ENCODE measurements at places on chromosomes 2 and 18. TPM values are rescaled to one million over a fixed set of nuclear protein-coding genes. Genes with fewer than 3 reads are reported as not detected.

DNA sequence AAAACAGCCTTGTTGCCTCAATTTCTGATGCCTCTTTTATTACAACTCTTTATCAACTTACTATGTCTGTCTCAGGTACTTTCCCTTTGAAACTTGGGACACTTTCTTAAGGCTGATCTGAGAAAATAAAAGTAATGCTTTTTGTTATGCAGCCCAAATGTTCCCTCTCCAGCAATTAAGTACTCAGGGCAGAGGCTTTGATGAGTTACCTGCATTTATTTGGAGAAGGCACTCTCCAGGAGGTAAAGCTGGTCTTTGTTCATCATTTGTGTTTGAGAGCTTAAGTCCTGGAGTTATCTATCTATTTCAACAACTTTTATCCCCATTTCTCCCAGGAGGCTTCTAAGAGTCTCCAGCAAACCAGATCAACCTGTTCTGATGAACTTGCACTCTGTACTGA is 259.2 kb downstream of the ASXL3 start:
- no peak for ATAC-seq

TFPI gene
- total RNA-seq: 74.3 TPM

- ATAC-seq: no peak
These were observed 37.8 kb downstream of the SH3RF3 start for GRCh38 chr2:109166811-109167210.

DNA sequence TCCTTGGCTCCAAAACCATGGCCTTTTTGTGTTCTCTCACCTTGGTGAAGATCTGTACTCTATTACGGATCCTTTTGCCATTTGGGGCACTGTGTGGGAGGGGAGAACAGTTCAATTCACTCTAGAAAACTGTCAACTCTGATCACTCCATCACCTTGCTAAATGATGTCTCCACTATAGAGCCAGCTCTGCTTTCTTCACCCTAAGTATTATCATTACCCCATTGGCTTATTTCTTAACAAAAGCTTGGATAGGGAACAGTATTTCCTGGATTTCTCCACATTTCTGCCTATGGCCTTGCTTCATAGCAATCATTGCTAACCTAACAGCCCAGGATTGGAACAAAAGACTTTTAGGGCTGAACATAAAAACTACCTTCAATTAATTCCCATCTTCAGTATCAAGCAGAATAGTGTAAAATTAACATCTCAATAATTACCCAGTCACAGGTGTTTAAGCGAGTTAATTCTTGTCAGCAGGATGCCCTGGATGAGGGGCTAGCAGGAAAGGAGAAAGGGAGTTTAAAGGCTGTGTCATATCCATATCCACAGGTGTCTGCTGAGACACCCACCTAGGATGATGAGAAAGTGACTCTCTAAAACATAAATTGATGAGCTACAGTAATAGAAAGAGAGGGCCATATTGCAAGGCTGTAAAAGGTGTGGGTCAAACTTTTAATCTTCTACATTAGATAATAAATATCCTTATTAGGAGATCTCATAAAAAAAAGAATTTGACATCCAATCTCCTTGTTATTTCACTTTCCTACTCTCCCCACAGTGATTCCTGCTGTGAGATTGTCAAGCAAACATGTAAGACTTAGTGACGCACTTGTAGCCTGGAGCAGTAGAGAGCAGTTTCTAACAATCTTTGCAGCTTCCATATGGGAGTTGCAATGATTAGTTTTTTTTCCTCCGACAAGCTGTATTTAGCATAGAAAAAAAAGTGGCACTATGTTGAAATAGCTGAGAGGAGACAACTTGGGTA is 589.5 kb upstream of the NXPH2 start:
- no peak for ATAC-seq

DNA sequence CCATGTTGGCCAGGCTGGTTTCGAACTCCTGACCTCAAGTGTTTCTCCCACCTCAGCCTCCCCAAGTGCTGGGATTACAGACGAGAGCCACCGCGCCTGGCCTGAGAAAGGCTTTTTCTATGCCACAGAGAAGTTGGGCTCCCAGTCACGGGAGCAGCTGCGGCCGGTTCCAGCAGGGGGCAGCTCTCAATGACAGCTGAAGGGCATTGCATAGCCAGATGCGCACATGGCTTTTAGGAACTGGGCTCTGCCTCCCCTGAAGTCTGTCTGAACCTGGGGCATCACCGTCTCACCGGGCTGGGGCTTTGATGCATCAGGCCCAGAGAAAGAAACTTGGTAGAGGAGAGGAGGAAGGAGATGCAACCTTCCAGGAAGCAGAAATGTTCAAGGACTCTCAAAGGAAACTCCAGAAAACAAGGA is 84.2 kb upstream of the LAPTM4A start:
- no peak for ATAC-seq

DNA sequence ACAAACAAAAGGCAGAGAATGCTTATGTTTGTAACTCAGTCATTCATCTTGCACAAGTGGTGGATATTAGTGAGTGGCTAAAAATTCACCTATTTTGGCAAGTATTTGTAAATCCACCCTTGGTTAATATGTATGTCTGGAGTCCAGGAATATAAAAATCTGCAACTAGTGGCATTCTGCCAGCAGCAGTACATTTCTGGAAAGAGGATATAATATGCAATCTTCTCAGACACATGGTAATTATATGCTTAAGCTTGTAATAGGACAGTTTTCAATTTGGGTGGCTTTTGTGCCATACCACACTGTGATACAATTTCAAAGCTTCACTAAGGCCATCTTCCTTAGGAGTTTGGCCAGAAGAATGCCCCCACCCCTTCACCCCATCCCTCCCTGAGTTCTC is 693.3 kb downstream of the MBD2 start:
- ATAC-seq: no peak

- no peak for ATAC-seq
These were observed 34.7 kb downstream of the RALB start for GRCh38 chr2:120287183-120288015.

GPAT2 gene
- total RNA-seq: 4.4 TPM

GRCh38 chr18:47750889-47751423 is 179.5 kb downstream of the SMAD2 start:
- no peak for ATAC-seq

R3HDM1 gene
- 23.2 TPM for total RNA-seq

GALR1 gene
- total RNA-seq: 0.62 TPM

LYPD6 gene
- 3.9 TPM for total RNA-seq

DNA sequence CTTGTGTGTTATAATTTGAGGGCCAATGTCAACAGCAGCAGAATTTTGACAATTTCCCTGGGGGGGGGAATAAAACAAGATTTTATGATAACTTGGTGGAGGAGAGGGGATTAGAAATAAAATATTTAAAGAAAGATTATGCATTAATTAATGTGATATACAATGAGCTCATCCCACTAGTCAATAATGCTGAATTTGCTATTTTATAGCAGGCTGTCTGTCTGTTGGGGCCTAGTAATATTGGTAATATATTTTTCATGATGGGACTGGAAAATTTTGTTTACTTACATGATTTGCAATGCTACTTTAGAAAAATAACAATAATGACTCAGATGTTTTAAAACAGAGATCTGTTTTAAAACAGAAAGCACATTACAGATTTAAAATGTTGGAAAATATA is 118.0 kb downstream of the RNF152 start:
- no peak for ATAC-seq

- ATAC-seq: no peak
These were observed 1.8 kb downstream of the ASIC4 start for GRCh38 chr2:219515874-219516629.

CIB4 gene
- not detected for total RNA-seq

DNA sequence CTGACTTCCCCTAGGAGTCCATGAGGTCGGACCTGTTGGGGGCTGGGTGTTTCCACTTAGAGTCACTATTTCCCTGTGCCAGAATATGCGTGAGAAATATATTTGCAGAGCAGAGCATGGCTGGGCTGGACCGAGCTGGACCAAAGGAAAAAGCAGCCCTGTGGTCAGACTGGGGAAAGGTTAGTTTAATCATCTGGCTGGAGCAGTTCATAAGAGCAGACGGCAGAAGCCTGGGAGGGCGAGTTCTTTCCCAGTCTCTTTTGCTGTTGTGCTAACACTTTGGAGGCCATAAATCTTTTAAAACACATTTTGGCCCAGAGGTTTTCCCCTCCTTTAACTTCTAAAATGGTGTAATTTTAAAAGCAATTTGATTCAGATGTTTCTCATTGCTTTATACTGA is 66.5 kb downstream of the GLI2 start:
- ATAC-seq: peak; percentile 55

GRCh38 chr2:212528106-212528856 is 10.3 kb downstream of the ERBB4 start:
- no peak for ATAC-seq

DNA sequence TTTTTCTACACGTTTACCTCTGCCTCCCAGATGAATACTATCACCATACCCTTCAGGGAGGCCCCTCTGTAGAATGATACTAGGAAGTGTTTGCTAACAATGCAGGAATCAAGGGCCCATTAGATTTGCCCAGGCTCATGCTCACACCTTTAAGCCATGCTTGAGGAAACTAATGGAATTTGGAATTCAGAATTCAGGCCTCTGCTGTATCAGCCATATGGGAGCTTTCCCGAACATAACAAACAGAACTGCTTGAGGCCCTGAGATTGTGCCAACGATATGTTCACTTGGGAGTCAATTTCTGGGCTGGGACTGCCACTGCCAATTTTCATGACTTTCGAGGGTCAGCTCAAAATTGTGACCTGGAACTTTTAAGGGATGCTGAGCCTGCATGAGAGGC is 282.5 kb downstream of the CLIP4 start:
- no peak for ATAC-seq

GRCh38 chr2:96811917-96812316 is 4.2 kb upstream of the CNNM3 start:
- peak; percentile 10 for ATAC-seq

- no peak for ATAC-seq
These were observed 24.4 kb upstream of the THOC1 start for GRCh38 chr18:292271-292670.

DNA sequence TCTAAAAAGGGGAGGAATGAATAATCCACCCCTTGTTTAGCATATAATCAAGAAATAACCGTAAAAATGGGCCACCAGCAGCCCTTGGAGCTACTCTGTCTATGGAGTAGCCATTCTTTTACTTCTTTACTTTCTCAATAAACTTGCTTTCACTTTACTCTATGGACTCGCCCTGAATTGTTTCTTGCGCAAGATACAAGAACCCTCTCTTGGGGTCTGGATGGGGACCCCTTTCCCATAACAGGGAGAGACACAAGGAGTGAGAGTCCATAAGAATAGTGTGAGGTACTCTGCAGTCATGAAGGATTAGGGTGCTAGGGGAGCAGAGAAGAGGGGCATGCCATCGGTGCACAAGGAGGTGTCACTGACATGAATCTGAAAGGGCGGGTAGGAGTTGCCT is 159.2 kb upstream of the PGAP1 start:
- ATAC-seq: no peak

DNA sequence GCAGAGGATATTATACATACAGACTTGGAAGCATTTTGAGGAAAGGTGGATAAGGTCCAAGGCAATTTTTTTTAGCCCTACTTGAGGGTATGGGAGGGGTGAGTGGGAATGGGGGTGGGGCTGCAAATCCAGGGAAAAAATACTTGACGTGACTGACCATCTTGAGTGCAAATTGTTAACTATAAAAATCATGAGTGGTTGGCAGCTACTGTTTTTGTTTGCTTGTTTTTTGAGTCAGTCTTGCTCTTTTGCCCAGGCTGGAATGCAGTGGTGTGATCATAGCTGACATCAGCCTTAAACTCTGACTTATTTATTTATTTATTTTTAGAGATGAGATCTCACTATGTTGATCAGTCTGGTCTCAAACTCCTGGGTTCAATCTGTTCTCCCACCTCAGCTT is 458.8 kb downstream of the PIK3C3 start:
- ATAC-seq: no peak

GRCh38 chr18:2847317-2848246 is 776 bp downstream of the EMILIN2 start:
- ATAC-seq: peak; percentile 41

TNS1 gene
- 1,304 TPM for total RNA-seq

DNA sequence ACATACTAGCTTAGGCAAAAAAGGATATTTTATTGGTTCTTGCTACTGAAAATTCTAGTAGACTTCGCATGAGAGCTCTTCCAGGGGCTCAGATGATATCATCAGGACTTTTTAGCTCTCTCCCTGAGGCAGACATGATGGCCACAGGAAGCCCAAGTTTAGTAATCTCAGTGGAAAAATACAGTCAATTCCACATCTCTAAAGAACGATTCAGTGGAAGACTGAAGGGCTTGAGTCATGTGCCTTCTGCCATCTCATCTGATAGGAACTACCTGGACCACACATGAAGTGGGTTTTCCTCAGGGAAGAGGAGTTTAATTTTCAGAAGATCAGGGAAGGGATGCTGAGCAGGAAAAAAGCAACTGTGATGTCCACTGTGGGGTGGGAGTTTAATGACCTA is 117.3 kb downstream of the TTC27 start:
- ATAC-seq: no peak

Measured in gastroesophageal sphincter (tissue), 4 donors.